ENCODE measurements at places on chromosomes 6 and 20. TPM values are rescaled to one million over a fixed set of nuclear protein-coding genes. Genes with fewer than 3 reads are reported as not detected.

TBXT gene
- total RNA-seq: not detected

DNA sequence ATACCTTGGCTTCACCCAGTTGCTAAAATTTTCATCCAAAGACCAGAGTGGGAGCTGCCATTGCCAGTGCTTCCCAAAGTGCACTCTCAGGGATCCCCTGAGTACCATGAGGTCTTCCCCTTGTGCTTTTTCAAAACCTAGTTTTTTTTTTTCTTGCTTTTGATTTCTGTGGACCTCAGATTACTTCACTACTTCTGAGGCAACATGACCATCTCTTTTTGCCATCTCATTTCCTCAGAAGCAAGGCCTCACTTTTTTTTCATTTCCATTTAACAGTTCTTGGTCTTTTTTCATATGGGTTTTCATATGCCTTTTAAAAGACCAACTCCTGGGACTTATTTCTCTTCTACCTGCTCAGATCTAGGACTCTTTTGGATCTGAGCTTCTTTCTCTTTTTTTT lies 64.1 kb upstream of the MMS22L start:
- no peak for DNase-seq

DNA sequence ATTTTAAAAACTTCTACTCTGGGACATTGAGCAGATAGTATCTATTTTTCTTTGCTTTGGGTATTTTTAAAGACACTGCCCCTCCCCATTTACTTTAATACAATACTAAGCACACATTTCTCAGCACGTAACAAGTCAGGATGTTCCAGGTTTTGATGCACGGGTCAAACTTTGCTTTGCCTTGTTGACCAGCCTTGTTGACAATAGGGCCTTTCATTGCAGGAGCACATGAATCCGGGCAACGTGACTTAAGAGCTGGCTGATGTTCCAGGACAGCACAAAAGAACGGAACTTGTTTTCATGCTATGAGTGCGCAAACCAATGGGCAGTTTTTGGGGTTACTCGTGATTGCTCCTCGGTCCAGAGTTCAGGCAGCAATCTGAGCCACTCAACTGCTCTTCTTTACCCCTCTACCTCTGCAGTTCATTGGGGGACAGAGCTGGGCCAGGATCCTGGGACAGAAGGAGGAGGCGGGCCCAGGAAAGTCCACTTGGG lies 78.6 kb upstream of the SLC22A16 start:
- DNase-seq: no peak

SHLD1 gene
- total RNA-seq: 2.0 TPM

DNA sequence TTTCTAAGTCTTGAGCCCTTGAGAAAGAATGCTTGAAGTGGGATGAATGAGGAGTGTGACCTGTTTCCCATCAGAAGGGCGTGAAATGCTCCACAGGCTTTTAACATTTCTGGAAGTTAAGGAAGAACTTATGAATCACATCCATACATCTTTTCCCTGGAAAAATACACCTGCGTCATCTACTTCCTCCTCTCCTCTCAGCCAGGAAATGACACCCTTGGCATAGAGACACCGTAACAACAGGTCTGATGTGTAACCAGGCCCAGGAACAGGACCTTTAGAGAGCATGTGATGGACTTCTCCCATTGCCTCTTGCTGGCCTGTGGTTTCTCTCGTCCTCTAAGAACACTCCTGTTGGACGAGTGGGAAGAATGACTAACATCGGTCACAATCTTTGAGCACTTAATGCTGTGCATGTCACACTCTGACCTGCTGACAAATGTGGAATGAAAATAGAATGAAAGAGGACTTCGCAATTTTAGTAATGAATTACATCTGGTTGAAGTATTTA lies 28.5 kb upstream of the CITED2 start:
- DNase-seq: peak; percentile 94

- no peak for DNase-seq
These were observed 133.7 kb upstream of the SPACA1 start for GRCh38 chr6:87913974-87914373.

SPTLC3 gene
- total RNA-seq: 6.8 TPM

BFSP1 gene
- total RNA-seq: 3.5 TPM

DNA sequence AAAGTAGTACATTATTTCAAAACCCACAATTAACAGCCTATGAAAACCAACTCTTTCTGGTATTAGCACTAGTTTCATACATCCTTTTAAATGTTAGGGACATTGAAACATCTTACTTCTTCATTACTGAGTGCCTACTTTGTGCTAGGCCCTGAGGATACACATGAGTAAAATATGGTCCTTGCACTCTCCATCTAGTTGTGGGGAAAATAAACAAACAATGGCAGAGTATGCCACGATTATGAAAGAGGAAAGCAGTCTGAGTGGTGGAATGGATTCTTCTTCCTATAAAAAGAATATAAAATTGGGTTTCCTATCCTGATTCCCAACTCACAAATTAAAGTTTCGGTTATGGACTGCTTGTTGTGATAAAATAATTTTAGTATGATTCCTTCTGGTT lies 84.9 kb downstream of the ATXN1 start:
- DNase-seq: no peak

GRCh38 chr6:15708231-15708630 lies 45.4 kb upstream of the DTNBP1 start:
- DNase-seq: no peak

DNA sequence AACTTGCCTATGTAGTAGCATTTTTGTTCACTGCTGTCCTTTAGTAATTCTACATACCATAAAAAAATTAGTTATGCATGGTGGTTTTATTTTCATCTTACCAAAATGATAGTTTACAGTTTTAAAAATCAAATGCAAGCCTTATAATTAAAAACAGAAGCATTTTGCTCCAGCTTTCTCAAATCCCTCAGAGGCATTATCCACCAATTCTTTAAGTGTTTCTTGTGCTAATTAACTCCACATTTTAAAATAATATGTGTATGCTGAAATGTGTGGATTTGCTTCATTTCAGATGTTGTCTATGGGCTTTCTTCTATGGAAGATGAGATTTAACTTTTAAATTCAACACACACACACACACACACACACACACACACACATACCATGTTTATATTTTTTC lies 49.3 kb downstream of the PCSK2 start:
- no peak for DNase-seq

DNA sequence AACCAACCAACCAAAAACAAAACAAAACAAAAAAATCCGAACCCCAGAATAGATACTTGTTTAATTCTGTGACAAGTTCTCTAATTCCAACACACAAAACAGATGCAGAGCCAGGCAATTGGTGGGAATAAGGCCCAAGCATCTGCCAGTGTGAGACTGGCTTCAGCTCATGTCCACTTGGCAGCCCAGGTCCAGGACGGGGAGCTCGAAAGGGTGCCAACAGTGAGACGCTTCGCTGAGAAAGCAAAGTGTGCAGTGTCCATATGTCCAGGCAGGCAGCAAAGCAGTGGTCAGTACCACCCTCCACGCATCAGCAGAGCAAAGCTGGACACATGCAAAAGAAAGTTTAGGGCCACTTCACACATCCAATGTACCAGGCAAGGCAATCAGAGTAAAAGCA lies 102.9 kb downstream of the RALGAPA2 start:
- DNase-seq: no peak

LKAAEAR1 gene
- total RNA-seq: 0.36 TPM

PRPH2 gene
- total RNA-seq: 0.72 TPM

GPLD1 gene
- total RNA-seq: 0.27 TPM

ABCC10 gene
- 25.8 TPM for total RNA-seq

DNA sequence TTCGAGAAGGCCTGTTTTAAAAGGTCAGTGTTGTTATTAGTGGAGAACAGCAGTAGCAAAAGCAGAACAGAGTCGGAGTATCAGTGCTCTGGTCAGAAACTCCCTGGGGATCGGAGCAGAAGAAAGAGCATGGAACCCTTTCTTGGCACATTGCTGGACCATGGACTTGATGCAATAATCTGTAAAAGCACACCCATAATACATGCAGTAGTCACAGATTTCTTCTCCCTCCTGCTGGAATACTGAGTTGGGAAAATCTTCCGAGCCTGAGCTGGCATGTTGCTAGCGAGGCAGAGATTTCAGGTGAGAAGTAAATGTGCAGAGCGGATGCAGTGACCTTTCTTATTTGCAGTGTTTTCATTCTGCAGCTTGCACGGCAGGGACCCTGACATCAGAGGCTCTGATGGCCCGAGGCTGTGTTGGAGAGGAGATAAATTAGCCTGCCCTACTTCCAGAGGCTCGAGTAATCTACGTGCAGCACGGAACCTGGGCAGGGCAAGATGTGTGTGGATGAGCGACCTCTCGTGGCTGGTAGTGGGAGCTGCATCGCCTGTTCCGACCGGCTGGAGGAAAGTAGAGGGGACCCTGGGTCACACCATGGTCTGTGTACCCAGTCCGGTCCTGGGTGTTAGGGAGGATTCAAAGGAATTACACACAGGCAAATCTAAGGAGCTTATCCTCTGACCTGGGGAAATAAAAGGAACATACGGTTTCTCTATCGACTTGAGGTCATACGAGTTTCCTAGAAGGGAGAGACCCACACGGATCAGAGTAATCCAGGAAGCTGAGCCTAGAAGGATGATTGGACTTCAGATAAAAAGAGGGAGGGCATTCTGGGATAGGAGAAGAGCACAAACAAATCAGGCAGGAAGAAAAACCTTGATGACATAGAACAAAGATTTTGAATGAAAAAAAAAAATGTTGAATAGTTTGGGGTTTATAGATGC lies 137.0 kb upstream of the STMND1 start:
- DNase-seq: peak; percentile 78

CCDC170 gene
- total RNA-seq: 0.82 TPM
